NCI-H1105 (cell line): ENCODE measurements at places on chromosomes 12 and 14.

DNA sequence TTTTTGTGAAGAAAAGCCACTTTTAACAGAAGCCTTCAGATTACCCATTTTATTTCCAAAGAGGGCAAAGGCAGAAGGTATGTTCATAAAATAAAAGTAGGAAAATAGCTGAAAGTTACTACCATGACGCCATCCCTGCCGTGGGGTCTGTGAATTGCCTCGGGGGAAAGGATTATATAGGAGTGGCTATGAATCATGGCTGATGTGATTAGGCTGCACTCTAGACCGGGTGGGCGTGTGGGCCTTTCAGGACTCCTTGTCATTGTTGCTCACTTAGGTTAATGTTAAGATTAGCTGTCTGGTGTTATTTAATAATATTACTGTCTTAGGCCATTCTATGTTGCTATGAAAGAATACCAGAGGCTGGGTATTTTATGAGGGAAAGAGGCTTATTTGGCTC lies 195.5 kb downstream of the EGLN3 start:
- no peak for DNase-seq

DNA sequence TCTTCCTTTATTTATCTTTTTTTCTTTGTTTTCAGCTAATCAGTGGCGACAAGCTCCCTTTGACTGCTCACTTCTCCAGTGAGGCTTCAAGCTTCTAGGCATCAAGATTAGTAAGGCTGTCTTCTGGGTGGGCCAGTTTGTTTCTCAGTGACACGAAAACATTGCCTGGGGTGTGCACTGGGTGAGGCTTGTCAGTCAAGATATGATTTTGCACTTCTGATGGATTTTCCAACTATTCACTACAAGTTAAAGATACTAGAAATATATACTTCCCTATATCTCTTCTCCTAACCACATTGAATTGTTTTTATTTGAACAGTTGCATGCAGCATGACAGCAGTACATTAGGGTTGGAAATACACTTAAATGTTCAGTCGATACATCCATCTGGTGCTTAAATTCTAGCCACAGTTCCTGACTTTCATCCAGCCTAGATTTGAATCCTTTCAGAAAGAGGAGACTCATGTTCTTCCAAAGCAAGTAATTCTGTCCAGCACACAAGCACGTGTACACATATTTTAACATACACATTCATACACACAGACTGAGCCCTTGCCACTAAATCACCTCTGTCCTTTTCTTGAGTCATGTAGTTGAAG lies 275.6 kb upstream of the NOVA1 start:
- no peak for DNase-seq

DNA sequence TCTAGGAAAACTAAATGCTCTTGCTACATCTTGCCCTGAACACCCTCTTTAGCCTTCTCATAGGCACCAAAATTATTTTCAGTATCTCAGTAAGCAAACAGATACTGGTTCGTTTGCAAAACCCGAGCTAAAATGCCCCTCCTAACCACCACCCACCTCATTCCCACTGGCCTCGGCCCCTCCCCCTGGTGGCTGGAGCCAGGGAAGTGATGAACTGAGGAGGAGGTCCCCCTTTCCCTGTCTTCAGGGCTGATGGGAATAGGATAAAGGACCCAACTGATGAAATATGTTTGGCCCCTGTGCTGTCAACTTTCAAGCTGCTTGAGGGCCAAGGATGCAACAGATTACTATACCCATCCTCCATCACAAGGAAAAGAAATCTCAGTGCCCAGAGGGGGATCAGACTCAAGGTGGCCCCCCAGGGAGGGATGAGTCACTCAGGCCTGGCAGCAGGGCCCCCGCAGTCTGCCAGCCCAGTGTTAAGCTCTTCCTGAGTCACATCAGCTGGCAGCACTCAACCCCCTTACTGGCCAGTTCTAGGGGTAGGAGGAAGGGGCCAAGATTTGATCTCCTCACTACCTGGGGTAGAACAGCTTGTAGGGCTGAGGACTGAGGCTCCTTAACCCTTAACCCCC lies 1.7 kb downstream of the ANKRD52 start:
- DNase-seq: no peak

GRCh38 chr12:52812749-52813148 lies 1.2 kb downstream of the KRT4 start:
- DNase-seq: no peak

DNA sequence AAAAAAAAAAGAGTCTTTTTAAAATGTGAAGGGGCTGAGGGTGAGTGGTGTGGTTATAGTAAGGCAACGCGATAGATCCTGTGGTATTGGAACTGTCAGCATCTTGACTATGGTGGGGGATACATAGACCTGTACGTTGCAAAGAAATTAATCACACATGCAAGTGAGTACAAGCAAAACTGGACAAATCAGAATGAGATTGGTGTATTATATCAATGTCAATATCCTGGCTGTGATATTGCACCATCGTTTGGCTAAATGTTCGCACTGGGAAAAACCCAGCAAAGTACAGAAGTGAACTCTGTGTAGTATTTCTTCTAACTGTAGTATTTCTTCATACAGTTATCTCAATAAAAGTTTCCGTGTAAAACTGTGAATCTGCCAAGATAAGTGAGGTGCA lies 67.9 kb downstream of the GCH1 start:
- DNase-seq: no peak

DNA sequence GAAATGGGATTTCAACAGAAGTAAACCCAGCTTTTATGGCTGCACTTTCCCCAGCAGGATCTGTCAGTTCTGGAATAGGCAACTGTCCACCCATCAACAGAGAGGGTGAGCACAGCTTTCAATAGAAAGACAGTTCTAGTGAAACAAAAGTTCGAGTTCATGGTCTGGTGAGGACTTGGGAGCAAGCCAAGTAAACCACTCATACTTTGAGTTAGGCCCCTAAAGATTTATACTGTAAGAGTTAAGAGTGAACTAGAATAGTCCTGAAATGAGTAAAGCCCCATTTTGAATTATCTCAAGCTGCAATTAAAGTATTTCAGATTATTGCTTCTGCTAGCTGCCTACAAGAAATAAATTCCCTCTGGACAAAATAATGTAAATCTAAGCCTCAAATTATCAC lies 82.6 kb downstream of the METTL25 start:
- DNase-seq: no peak

GRCh38 chr14:104686624-104687517 lies 2.5 kb upstream of the INF2 start:
- DNase-seq: no peak

DNA sequence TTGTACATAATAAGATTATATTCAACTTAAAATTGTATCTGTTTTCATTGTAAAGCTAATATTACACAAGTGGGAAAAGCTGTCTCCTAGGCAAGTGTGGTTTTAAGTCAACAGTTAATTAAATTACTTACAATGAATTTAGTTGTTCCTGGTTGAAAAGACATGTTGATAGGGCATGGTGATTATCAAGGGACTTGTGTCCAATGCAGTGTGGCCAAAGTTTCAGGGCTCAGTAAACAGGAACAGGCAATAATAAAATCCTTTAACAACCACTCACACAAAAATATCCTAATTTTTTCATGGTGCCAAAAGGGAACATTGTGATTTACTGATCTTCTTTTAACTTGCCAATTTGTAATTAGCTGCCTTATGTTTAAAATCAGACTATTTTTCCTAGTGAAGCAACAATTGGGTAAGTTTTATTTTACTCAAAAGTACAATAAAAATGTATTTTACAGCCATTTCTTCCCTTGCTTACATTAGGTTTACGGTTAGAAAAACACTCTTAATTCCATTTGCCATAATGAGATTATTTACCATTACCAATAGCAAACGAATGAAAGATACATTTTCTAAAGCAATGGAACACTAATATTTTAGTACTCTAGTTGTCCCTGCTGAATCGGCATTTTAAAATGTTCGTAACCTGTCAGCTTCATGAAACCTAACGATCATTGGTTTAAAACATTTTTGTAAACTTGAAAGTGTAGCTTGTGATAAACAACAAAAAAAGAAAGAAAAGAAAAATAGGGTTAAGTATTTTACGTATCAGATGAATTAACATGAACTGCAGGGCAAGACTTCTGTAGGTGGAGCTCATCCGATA lies 1.8 kb upstream of the WNK1 start:
- DNase-seq: no peak

- no peak for DNase-seq
Measured at GRCh38 chr12:82620917-82621316, 65.8 kb upstream of the TMTC2 start.

GRCh38 chr14:56244138-56244789 lies 126.1 kb downstream of the PELI2 start:
- no peak for DNase-seq

GRCh38 chr12:26283046-26283445 lies 87.7 kb downstream of the SSPN start:
- no peak for DNase-seq

DNA sequence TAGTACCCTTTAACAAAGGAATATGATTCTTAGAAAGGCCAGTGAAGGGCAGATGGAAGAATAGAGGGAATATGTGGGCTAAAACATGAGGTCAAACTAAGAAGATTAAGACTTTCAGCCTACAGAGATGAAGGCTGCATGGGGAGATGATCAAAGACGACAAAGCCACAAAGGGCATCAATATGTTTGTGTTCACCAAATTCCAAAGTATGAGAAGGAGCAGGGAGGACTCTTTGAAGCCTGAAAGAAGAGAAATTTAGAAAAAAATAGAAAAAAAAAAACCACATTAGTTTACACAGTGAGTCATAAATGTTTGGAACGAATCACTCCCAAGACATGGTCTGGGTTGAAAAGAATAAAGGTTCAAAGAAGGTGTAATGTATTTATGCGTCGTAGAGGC lies 131.8 kb downstream of the NEDD1 start:
- DNase-seq: no peak

- peak; percentile 42 for DNase-seq
Measured at GRCh38 chr12:52903855-52904508, 894 bp downstream of the KRT8 start.

DNA sequence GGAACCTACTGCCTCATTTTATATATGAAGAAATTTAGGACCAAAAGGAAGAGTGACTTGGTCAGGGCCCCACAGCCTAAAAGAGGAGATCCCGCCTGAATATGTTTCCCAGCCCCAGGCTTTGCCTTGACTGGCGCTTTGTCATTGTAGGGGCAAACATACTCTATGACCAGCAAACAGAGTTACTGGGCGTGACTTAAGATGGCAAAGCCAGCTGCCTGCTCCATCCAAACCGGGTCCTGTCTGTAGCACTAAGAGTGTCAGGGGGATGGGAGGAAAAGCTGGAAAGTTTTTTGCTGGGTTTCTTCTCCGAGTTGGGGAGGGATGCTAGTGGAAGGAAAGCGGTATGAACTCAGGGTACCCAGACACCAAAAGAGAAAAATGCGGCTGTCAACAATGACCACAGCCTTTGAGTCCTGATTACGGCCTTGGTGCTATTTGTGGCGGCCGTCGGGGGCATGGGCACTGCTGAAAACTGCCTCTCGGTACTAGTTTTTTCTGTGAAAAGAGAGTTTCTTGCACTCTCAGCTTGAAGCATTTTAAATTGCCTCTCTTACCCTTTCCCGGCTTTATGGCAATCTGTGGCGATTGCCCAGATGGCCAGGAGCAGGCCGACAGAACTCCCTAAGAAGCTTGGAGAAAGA lies 82.7 kb downstream of the PRIMA1 start:
- no peak for DNase-seq

DNA sequence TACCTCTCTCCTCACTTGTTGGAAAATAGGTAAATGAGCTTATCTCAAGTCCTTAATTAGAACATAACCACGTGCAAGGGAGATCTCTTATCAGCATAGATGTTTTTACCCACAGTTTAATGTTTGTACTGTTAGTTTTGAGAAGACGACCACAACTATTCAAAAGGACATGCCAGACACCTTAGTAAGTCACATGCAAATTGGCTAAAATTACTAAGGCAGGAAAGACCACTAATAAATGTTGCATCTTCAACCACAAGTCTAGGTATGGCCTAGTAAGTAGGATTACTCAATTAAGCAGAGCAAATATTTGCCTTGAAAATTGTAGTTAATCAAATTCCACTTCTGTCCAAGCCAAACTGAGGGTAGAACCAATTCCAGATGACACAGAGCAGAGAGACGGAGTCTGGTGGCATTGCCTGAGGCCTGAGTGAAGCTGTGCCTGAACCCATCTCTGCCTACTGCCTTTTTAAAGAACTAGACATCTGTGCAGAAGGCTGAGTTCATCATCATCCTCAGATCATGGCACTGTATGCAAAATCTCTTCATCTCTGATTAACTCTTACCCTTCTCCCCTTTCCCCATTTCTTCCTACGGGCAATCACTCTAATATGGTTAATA lies 29.7 kb upstream of the CHST11 start:
- DNase-seq: no peak

DNA sequence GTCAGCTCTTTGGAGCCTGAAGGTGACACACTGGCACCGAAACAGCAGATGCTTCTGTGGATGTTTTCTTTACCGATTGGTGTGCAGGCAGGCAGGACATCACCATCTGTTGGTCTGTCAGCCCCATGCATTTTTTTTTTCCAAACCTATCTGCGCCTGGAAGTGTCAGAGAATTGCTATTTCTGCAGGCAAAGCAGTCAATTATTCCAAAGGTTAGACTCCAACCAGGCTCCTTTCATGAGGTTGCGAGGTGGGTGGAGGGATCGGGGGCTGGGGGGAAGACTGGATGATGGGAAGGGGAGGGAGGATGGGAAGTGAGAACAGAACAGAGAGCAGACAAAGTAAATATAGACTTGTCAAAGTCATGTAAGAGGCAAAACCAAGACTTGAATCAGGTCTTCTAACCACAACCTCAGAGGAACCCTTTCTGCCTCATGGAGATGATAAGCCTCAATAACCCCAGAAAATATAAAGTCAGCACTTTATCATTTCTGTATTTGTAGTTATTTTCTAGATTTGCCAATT lies 117.7 kb downstream of the OTOGL start:
- no peak for DNase-seq

- no peak for DNase-seq
Measured at GRCh38 chr14:39467889-39468524, 35.8 kb upstream of the FBXO33 start.
